Small intestine (tissue), 16 donors: ENCODE measurements at places on chromosomes 7 and 10.

- no peak for DNase-seq
These were observed 55.5 kb downstream of the DLD start for GRCh38 chr7:107946451-107946850.

- no peak for DNase-seq
These were observed 37.4 kb upstream of the CALD1 start for GRCh38 chr7:134741907-134742635.

DNA sequence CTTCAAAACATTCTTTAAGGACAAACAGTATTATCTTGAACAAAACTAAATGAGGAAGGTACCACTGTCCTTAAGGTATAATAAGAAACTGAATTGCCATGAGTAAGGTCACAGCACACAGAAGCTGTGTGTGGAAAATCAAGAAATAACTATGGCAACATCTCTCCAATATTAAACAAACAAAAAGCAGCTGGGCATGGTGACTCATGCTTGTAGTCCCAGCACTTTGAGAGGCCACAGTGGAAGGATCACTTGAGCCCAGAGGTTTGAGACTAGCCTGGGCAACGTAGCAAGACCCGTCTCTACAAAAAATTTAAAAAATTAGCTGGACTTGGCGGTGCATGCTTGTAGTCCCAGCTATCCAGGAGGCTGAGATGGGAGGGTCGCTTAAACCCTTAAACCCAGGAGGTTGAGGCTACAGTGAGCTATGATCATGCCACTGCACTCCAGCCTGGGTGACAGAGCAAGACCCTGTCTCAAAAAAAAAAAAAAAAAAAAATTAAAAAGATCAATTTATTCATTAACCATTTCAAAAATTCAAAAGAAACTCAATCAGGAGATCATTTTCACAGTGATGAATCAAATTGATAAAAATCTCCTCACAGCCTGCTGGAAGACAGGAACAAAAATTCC lies 195.4 kb downstream of the SKIDA1 start:
- peak; percentile 14 for DNase-seq

GRCh38 chr10:34570887-34571286 lies 244.2 kb downstream of the PARD3 start:
- no peak for DNase-seq

GRCh38 chr10:117929327-117930067 lies 117.2 kb downstream of the RAB11FIP2 start:
- DNase-seq: no peak

DNA sequence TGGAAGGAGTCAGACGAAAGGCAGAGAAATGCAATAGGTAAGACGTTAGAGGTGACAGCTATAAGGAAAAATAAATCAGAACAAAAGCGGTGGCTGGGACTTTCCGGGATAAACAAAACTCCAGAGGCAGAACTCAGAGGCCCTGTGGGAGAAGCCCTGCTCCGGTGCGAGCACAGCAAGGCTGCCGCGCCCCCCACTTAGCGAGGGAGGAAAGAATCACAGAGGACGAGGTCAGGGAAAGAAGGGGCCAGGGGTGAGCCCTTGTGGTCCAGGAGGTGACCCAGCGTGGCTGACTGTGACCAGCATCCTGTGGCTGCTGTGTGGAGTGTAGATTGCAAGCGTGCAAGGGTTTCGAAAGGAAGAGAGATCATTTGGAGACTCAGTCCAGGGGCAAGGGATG lies 591.8 kb upstream of the ADARB2 start:
- no peak for DNase-seq

DNA sequence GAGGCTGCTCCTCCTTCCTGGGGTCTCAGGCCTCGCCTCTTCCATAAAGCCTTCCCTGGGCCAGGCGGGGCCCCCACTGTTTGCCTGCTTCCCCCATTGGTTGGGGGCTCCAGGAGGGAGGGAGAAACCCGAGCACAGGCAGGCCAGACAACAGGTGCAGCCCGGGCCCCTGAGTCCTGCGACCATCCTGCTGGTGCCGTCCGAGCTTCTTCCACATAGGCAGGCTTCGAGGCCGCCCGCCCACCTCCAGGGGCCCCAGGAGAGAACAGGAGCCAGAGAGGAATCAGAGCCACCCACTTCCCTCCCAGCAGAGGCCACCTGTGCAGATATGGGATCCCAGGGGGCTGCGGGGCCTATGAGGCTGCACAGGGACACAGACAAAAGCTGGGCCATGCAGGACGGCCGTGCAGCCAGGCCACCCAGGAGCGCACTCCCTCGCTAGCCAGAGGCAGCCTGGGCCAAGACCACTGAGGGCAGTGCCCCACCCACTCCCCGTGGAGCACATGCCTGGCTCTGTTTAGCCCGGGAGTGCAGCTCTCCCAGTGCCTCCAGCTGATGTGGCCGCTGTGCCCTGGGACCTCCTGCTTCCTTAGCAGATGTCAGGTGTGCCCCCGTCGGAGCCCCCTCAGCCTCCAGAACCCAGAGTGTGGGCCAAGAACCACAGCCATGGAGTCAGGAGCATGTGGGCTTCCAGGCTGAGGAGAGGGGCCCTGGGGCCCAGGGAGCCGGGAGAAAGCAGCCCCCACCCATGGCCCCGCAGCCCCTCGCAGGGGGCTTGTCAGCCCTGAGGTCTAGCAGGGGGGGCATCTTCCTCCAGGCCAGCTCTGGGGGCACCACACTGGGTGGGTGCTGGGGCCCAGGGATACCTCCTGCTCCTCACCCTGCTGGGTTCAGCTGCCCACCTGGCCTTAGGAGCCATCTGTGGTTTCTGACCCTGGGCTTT lies 59.9 kb upstream of the INPP5A start:
- no peak for DNase-seq

DNA sequence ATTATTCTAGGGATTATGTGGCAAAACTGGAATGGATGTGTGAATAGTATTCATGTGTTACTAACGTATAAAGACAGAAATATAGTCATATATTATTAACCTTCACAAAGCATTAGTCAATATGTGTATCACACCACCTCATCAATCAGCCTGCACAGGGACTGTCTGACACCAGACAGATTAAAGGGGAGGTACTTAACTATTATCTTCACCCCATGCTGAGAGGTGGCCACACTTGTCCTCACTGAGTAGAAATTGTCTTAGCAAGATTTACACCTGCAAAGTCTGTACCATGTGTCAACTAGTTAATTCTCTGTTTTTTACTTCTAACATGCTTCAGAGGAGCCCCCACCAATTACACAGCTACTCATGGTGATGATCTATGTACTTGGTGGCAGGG lies 146.3 kb upstream of the LRGUK start:
- no peak for DNase-seq

DNA sequence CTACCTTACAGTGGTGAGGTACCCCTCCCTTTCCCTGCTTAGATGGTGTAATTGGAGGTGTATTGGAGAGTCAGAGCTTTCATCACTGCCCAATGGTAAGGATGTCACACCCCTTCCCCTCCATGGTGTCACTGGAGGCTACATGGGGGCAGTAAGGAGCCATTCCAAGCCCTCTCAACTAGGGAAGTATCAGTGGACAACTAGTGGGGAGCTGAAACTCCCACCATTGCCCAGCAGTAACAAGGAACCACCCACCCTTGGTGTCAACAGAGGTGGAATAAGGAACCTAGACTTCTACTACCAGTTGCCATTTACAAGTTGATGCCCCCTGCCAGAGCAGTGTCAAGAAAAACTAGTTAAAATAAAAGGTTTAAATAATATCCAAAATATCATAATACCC lies 2.8 kb upstream of the HIBADH start:
- no peak for DNase-seq

- no peak for DNase-seq
These were observed 118.8 kb downstream of the RGS10 start for GRCh38 chr10:119423510-119424257.

DNA sequence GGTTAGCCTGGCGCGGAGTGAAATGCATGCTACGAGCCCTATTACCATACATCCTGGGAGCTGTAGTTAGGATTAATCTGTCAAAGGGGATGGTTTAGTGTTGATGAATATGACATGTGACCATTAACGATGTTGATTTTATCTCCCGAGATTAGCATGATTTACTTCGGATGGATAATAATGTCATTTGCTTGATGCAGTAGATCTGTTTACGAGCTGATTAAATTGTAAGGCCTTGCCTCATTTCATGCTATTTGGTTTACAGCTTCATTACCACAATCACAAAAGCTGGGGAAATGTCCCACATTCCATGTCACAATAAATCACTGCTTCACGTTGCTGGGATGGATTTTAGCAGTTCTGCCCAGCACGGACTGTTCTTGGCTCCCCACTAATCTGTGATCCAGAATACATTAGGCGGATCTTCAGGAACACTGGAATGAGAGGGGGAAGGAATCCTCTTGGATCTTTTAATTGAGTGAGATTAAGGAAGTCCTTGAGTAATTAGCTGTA lies 22.3 kb downstream of the ZNF503 start:
- peak; percentile 9 for DNase-seq

DNA sequence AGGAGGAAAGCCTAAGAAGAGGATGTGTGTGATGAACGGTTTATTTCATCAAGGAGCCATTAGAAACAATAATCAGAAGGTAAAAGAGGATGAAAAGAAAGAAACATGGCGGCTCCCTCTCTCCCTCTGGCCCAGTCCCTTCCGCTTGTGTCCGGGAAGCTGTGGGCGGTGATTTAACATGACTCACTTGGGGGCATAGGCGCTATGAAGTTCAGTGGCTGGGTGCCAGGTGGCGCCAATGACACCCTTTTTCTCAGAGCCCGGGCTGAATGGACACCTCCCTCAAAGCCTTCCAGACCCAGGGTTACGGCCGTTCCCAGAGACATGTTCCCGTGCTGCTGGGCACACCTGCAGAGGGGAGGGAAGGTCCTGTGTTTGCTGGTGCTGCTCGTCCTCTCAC lies 244.0 kb downstream of the SKAP2 start:
- DNase-seq: no peak

DNA sequence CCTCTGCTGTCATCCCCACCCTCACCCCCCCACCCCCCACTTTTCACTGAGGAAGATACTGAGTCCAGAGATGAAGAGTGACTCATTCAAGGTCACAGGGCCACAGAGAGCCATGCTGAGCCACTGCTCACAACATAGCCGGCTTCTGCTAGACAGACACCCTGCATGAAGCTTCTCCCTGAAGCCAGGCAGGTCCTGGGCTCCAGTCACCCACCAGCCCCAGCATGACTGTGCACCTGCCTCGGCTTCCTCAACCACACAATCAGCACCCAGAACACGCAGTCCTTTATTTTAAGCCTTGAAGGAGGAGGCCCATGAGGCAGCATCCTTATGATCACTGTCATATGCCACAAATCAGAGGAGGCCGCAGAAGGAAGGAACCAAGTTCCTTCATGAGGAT lies 19.2 kb upstream of the PRKAG2 start:
- no peak for DNase-seq

DNA sequence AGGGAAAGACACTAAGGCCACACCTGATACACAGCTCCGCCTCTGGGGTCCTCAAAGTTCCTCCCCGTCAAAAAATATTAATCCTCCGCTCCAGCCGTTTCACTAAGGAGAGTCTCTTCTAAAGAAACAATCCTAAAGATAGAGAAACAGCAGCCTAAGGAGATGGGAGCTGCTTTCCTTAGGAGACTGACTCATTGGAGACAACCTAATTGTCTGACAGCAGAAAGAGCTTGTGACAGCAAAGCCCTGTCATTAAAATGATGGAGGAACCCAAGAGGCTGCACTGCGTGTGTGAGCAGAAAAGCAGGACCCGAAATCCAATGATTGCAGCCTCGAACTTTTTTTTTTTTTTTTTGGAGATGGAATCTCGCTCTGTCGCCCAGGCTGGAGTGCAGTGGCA lies 44.0 kb upstream of the TNRC18 start:
- no peak for DNase-seq

- no peak for DNase-seq
These were observed 417.1 kb downstream of the TCERG1L start for GRCh38 chr10:130894471-130894870.

DNA sequence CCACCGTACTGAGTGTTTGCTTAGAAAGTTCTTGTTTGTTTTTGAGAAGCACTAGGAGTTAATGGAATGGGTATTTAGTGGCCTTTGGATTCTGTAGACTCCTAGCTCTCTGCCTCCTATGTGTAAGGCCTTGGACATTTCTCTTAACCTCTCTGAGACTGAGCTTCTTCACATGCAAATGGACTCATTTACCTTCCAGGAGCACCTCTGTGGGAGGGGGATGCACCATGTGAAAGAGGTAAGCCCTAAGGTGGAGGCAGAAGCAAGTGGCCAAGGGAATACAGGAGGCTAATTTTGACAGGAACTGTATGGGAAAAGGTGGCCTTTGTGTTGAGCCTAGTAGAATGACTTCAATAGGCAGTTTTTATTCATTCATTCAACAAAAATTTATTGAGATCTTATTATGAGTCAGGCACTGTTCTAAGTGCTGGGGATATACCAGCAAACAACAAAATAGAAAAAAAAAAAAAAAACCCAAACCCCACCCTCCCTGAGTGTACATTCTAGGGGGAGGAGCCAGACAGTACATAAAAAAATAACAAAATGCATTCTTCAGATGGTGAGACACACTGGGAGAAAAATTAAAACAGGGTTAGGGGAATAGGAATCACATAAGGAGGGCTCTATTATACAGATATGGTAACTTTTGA lies 9.2 kb upstream of the EPHA1 start:
- no peak for DNase-seq

DNA sequence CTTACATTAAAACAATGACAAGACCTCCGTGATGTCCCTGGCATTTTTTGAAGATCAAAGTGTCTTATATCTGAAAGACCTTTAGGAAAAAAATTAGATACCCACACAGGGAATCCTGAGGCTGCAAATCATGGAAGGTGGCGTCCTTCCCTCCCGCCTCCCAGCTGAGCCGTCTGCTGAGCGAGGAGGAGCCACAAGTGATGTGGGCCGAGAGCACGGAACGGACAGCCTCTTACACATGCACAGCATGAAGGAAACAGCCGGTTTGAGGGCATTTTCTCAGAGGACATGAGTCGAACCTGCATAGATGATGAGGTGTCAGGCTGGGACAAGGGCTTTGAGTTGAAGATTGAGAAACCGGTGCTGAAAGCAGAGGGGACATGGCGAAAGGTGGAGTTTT lies 163.3 kb downstream of the ADARB2 start:
- DNase-seq: no peak
